Central memory CD4-positive, alpha-beta T cell (primary cell): ENCODE measurements at places on chromosomes 2 and 18.

- no peak for DNase-seq
Measured at GRCh38 chr2:224143526-224143925, 104.4 kb upstream of the SERPINE2 start.

DNA sequence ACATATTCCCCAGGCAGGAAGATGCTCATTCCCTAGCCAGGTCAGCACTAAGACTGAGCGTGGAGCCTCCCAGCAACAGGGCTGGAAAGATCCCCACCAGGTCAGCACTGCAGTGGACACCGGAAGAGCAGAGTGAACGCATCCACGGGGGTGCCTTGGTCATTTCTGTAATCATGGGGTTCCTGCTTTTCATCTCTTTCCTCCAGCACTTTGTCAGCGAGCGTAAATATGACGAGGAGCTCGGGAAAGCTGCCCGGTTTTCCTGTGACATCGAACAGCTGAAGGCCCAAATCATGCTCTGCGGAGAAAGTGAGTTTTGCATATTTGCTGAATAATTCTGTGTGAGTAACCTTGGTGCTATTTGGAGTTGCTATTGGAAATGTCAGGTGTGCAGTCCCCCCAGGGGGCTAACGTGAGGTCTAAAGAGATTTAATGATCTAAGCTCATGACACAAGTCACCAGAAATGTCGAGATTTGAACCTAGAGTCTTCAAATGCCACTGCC, 40.1 kb downstream of the KCTD18 start:
- no peak for DNase-seq

DNA sequence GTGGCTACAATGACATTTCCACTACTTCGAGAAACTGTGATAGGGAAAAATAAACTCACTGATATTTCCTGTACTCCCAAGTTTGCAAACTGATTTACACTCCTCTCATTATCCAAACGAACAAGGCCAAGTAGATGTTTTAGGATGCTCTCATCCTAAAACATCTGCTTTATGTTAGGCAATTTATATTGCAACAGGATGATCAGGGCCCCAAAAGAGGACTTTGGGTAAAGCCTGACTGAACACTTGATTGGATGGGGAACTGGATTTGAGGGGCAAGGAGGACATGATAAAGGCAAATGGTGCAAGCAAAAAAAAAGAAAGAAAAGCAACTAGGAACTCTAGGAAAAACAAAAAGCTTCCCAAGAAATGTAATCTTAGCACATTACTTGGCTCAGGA, 2.1 kb upstream of the HES6 start:
- DNase-seq: no peak

GRCh38 chr2:110853516-110853915, 121.1 kb downstream of the ACOXL start:
- DNase-seq: peak; percentile 10

DNA sequence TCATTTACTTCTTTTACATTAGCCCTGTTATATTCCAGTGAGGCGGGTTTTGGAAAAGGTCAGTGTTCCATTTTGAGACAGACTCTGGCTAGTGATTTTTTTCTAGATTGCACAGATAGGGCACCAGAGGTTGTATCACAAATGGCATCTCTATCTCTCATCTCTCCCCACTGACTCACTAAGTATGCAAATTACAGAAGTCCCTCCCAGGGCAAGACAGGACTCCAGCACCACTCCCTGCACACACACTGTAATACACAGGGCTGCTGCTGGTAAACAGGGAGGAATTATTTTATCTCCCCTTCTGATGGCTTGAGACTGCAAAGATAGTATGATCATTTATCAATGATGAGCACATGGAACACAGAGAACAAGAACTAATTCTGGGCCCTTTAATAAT, 46.2 kb downstream of the AKAIN1 start:
- DNase-seq: no peak

DNA sequence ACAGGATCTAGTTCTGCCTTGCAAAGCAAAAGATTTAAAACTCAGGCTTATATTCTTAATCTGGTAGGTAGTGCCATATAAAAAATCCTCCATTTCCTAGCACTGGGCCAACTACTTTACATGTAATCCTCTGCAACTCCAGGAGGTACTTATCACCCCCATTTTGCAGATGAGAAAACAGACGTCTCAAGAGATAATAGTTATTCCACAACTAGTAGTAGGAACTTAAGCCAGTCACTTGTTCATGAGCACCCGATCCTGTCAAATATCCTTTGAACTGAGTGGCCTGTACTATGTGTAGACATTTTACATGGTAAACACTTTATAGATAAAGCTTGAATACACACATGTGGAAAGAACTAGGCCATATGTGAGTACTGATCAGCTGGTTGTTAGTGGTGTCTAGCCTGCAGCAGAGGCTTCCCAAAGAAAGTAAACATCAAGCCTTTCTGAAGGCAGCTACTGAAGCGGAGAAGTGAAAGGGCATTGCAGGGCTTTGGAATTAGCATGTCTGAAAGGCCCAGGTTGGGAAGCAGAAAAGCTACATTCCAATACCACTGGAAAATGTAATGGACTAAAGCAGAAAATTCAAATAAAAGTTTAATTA, 48.0 kb downstream of the NAB1 start:
- no peak for DNase-seq

DNA sequence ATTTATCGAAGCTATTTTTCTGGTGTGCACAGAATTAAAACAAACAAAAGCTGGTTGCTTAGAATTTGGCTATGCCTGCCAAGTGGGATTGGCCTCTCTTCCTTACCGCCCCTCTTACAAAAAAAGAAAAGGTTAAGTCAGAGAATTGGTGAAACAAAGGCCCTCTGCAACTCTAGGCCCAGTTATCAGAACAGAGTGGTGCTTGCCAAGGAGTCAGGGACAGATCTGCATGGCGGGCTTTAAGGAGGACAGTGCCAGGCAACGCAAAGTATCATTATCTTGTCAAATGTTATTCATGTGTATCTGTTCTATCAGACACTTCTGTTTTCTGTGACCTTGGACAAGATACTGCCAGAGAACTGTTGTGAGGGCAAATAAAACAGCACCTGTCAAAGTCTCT, 78.3 kb downstream of the TGIF1 start:
- no peak for DNase-seq

GRCh38 chr2:131056204-131056931, 36.9 kb downstream of the FAM168B start:
- no peak for DNase-seq

DNA sequence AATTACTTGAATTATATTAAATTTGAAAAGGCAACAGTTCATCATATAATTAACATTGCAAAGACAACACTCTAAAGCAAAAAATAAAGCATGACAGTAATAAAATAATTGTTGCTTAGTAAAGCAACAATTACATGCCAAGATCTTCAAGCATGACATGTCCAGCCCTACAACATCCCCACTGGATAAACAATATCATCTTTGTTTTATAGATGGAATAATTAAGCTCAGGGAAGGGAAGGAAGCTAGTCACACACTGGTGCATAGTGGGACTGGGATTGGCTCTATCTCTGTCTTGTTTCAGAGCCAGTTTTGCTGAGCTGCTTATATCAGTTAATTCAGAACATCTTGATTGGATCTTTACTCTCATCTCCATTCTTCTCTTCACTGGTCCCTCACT, 49.9 kb upstream of the PARD3B start:
- DNase-seq: no peak

- DNase-seq: no peak
Measured at GRCh38 chr18:79788734-79789085, 9.0 kb upstream of the KCNG2 start.

GRCh38 chr2:241558532-241559322, at the start of gene BOK:
BOK (plus strand) TSS chr2:241558745; CDS start chr2:241559484, 739 bp downstream.
- no peak for DNase-seq

GRCh38 chr2:187302116-187302515, 145.9 kb downstream of the CALCRL start:
- no peak for DNase-seq

GRCh38 chr2:215401896-215402379, 33.9 kb downstream of the FN1 start:
- DNase-seq: no peak

DNA sequence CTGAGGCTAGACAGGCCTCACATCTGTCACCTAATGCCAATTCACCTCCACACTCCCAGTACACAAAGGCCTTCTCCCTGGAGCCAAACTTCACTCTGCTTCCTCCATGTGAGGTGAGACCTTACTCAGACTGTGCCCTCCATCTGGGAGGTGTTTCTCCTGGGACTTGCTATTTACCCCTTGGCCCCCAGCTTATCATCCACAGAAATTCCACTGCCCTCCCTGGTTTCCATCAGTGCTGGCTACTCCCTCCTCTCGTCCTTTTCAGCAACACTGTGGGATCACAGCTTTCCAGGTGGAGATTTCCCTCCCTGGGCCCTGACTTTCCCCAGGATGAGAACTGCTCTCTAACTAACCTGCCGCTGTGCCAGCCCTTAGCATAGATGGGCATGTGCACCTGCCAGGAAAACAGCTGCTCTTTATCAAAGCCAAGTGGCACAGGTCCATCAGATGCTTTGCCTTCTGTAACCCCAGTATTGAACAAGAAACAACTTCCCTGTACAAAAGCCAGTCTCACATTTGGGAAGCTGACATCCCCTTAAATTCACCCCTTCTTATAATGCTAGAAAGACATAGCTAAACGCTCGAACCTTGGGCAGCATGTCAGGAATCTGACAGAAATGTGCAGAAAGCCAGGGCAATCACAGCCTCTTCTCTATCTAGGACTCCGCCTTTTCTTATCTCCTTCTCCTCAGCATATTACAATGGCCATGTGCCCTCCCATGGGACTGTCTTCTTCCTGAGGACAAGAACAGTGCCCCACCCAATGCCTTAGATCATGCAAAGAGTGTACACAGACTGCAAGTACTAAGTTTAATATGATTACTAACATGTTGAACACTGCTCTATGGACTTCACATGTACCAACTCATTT, 535.5 kb upstream of the ID2 start:
- no peak for DNase-seq

GRCh38 chr2:35931626-35932025, 424.0 kb upstream of the CRIM1 start:
- no peak for DNase-seq

- no peak for DNase-seq
Measured at GRCh38 chr2:26529406-26530239, 51.7 kb upstream of the OTOF start.

GRCh38 chr2:241030883-241031282, 32.5 kb downstream of the SNED1 start:
- no peak for DNase-seq

DNA sequence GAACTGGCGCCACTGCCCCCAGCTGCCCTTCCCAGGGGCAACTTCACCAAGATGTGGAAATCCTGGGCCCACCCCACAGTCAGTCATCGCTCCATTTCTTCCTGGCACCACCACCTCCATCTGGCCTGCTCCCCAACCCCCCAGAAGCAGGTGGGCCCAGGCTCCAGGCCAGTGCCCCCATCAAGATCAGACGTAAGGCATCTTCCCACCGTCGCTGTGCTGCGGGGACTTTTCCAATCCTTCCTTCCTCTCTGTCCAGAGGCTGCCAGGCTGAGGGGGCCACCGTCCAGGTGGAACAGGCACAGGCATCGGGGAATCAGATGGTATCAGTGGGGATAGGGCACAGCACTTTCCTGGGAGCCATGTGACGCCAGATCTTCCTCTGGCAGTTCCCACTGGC, 8.1 kb downstream of the PRLH start:
- DNase-seq: no peak

GRCh38 chr2:109153807-109154206, 24.8 kb downstream of the SH3RF3 start:
- no peak for DNase-seq

GRCh38 chr2:158045362-158045761, 56.3 kb upstream of the UPP2 start:
- no peak for DNase-seq

- no peak for DNase-seq
Measured at GRCh38 chr18:50286391-50287027, 983 bp downstream of the CXXC1 start.

GRCh38 chr2:191272064-191272463, 26.9 kb downstream of the MYO1B start:
- no peak for DNase-seq

DNA sequence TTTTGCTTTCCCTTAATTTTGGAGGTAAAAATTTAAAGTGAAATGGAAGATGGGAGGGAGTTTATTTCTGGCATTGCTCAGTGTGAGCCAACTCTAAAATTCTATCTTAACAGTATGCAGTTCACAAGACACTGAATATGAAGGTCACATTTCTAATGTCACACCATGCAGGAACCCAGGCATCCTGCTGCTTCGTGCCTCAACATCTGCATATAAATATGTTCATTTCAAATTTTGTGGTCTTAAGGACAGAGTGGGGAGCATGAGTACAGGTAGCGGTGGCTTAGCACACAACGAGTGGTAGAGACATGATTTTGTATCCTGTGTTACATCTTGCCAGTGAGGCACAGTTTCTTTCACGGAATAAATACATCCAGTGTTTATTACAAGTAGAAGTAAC, 102.4 kb downstream of the ARL4C start:
- DNase-seq: no peak

- no peak for DNase-seq
Measured at GRCh38 chr2:102051692-102052277, 60.0 kb downstream of the IL1R2 start.

- no peak for DNase-seq
Measured at GRCh38 chr18:52395146-52395852, 55.3 kb downstream of the DCC start.

DNA sequence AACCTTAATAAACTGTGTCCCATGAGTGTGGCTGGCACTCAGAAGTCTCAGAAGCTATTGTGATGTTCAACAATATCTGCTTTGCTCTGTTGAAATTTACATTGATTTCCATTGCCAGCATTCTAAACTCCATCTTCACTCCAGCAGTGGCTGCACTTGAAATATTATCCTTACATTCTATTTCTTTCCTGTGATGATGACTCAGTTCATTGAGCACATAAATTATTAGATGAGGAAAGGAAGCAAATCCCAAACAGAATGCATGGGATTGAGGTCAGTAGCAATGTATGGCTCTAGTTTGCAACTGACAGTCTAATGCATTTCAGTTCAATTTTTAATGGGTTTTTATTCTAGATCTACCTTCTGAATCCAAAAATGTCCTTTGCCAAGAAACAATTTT, 92.4 kb upstream of the TTN start:
- no peak for DNase-seq

DNA sequence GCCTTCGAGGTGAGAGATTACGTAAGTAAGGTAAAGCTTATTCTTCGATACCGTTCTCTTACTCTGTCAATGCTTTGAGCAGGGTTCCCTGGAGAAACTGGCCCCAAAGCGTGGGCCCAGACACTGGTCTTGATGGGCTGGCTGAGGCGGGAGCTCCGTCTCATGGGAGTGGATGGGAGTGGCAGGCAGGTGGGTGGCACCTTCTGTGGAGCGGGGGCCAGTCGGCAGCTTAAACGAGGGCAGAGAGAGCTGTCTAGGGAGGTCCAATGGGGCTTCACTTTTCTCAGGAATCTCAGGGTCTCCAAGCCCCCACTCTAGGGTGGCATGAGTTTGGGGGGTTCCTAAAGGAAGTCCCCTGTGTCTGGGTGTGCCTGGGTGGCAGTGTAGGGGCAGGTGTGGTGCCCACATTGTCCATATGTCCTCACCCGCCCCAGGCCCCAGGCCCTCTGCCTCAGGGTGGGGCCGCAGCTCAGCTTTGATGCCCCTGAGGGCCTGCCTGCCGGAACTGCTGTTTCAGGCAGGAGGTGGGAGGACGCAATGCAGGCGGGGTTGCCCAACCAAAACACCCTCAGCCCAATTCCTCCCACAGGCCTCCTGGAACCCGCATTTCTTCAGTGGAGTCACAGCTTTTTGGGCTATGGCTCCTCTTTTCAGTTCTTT, 32.5 kb upstream of the FOSL2 start:
- DNase-seq: no peak
